Adrenal gland (tissue), 19 donors: ENCODE measurements at places on chromosomes 1 and 21.

- no peak for DNase-seq
Observed at GRCh38 chr1:33182896-33183295, 1.1 kb upstream of the TRIM62 start.

DNA sequence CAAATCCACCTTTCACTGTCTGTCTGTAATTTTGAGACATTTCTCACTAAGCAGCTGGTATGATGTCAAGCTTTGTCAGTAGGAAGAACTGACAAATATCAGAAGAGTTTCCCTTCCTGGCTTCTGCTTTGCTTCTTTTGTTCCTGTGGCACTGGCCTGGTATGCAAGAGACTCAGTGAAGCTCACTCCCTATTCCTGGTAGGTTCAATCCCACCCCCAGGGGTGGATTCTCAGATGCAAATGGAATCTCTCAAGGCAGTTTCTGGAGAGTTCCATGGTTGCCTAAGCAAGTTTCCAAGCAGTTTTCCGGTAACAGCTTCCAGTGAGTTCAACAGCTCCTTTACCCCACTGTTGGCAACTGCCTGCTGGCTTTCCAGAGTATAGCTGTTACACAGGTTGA lies 683.4 kb downstream of the PTPRC start:
- no peak for DNase-seq

DNA sequence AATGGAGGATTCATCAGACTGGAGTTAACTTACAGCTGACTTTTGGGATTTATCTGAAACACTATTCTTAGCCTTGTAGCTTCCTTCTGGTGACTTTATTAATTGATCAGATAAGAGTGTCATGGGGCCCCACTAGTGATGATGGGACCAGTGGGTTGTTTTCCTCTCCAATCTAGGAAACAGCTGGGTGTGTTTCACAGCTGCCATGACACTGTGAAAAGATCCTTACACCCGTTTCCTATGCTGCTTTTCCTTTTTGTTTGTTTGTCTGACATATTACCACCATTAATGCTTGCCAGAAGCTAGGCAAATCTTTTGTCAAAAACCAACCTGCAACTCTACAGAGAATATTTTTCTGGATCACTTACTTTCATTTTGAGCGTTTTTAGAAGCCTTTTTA lies 86.2 kb downstream of the ZBTB18 start:
- DNase-seq, result no peak

DNA sequence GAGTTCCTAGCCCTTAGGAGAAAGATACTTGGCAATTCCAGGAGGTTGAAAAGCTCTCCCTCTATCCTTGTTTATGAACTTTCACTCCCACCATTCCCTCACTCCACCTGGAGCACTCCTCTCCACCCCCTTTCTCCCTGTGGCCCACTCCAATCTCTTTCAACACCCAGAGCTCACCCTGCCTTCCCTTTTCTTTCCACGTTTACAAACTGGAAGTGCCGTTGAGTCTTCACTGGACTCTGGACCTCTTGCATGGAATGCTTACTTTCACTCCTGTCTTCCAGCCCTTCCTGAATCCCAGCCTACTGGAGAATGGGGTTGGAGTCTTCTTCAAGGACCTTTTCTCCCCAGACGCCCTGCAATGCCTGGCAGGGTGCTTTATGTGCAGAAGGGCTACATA lies 198.5 kb downstream of the RHOU start:
- no peak for DNase-seq

GRCh38 chr1:16980473-16981268 lies at the start of gene MFAP2:
MFAP2 (minus strand) TSS chr1:16980620; CDS start chr1:16978273, 2,347 bp downstream.
- no peak for DNase-seq

GRCh38 chr1:53123453-53124140 lies 18.8 kb downstream of the SLC1A7 start:
- DNase-seq, result no peak

DNA sequence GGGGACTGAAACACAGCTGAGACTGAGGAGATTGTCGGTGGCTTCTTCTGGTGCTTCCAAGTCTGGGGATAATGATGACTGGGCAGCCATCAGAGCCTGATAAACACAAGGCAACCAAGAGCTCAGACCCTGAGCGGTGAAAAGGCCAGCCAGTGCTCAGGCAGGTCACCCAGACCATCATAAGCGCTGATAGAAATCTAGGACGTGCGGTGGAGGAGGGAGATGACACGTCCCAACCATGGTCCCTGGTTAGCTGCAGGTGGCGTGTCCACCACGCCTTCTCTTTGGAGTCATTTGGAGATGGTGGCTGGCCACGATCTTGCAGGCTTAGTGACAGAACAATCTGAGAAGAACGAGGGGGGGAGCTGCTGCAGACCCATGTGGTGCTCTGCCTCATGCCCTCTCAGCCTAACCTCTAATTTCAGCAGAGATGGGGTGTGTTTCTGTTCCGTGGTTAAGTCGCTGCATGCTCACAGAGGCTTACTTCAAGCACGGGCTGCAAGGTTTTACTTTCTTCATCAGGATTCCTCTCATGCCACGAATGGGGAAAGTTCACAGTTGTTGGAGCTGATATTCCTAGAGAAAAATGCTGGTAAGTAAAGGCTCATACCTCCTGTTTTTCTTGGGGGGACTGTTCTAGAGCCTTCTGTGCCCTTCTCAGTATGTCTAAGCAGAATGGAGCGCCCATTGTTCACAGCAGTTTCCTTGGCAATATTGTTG lies 17.4 kb upstream of the IGSF5 start:
- no peak for DNase-seq

DNA sequence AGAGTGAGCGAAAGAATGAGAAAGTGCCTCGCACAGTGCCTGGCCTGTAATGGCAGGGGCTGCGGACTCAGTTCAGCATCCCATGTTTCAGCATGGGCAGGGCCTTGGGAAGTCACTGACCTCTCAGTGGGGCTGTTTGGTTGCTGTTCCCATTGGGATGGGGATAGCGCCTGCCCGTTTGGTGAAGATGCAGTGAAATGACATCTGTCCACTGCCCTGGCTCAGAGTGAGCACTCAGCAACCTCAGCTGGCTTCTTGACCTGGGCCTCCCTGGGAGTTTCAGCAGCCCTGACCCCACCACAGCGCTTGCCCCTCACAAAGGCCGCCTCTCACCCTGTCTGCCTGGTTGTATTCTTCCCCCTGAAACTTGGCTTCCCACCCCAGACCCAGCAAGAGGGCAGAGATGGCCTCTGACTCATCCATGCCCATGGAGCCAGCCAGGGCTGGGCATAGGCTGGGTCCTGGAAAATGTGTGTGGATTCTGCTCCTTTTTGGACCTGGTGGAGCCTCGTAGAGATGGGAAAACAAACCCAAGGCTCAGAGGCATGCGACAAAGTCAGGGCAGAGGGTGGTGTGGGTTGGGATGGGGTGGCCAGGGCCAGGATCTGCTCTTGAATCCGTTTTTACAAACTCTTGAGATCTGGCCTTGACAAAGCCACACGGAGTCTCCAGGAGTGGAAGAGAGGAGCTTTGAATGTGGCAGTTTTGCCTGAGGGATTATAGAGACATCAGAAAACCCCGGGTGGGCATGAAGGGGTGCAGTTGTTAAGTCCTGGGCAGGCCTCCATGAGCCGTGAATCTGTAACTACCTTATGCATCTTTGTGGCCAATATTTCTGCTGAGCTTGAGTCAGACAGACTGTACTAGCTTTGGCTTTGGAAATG lies 1.2 kb downstream of the XKR8 start:
- peak; percentile 44 for DNase-seq

GRCh38 chr1:221234791-221235190 lies 355.5 kb downstream of the HLX start:
- DNase-seq, result no peak

- DNase-seq, result peak; percentile 32
Observed at GRCh38 chr1:185244015-185244747, 72.9 kb downstream of the IVNS1ABP start.

- DNase-seq, result no peak
Observed at GRCh38 chr1:106536741-106537140, 519.7 kb upstream of the PRMT6 start.

DNA sequence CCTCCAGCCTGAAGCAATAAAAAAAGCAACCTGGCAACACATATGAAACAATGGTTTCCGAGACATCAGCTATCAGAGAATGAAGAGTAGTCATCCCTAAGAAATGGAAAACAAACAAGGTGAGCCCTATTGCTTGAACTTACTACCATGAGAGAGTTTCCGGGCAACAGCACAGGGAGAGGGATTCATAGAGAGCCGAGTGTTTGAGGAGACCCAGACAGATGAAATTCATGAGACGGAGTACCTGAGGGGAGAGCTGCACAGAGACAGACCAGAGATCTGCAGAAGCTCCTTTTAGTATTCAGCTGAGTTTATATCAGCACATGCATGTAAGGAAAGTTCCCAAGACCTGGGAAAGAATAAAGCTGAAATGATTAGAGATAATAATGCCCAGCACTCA lies 19.8 kb downstream of the CRB1 start:
- DNase-seq, result no peak

DNA sequence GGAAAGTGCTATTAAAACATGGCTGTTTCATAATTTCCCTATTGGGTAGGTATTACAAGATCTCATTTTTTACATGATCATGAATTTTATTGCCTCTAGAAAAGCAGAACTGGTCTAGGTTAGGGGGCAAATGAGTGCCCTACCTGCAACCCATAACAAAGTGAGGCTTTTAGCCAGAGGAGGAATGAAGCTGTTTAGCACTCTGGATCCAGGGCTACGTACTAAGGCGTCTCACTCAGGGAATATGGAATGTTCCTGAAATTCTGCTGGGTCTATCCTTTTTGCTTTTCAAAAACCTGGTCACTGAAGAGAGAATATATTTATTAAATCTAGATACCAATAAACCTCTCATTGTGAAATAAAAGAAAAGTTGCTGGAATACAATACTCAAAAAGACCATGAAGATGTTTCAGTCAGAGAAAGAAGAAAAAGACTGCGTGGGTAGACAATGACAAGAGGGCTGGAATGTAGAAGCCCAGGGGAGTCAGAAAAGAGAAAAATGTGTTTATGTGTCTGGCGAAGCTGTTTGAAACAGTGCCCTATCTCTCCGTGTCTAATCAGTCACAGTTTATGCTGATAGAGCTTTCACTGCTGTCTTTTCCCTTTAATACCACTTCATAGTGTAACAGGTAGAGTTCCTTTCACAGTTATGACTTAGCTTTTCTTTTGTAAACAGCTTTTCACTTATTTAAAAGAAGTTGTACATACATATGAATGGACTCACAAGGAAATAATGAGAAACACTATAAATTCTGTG lies 25.0 kb upstream of the SYDE2 start:
- no peak for DNase-seq

DNA sequence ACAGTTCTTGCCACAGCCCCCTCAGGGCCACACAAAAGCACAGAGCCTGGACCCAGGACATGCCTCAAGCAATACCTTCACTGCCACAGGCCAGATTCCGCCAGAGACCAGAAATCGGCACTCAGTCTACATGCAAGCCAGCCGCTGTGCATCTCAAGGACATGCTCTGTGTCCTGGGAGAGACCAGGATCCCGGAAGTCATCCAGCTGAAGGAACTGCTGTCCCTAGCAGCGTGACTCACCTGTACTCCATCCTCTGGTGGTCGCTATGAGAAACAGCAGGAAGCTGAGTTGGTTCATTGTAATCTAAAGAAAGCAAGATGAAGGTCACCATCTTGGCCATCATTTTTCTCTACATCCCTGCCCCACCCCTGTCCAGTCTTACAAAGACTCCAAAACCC lies 401 bp downstream of the ITLN1 start:
- DNase-seq, result no peak

- no peak for DNase-seq
Observed at GRCh38 chr1:94239796-94240195, 2.4 kb upstream of the ARHGAP29 start.

DNA sequence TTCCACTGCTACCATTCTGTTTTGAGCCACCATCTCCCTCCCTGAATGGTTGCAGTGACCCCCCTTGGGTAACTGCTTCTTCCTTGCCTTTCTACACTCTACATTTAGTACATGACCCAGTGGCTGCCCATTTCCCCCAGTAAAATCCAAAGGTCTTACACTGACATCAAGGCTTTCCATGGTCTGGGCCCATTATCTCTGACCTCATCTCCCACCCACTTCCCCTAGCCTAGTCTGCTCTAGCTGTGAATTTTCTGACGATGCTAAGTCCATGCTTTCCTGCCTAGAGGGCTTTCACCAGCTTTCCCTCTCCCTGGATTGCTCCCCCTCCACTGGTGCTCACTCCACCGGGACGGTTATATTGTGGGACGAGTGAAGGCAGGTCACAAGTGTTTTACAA lies 219.2 kb downstream of the RYR2 start:
- no peak for DNase-seq

GRCh38 chr1:28815533-28816185 lies 3.7 kb downstream of the OPRD1 start:
- DNase-seq, result no peak

GRCh38 chr1:220786337-220787068 lies at the start of gene MTARC1:
MTARC1 (plus strand) TSS chr1:220786913; CDS start chr1:220786945, 32 bp downstream.
- DNase-seq, result peak; percentile 70

DNA sequence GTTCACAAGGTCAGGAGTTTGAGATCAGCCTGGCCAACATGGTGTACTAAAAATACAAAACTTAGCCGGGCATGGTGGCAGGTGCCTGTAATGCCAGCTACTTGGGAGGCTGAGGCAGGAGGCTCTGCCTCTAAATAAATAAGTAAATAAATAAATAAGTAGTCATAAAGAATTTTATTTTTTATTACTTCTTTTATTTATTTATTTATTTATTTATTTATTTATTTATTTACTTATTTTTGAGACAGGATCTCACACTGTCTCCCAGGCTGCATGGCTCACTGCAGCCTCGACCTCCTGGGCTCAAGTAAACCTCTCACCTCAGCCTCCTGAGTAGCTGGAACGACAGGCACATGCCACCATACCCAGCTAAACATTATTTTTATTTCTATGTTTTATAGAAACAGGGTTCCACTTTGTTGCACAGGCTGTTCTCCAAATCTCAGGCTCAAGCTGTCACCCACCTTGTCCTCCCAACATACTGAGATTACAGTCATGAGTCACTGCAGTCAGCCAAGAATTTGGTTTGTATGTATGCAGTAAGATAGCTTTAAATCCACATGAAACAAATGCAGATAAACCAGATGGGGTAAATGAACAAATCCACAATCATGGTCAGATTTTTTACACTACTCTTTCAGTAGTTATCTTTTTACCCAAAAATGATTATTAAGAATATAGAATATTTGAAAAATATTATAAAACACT lies 523.3 kb upstream of the RGS18 start:
- no peak for DNase-seq

GRCh38 chr1:94532077-94532476 lies 9.5 kb downstream of the F3 start:
- DNase-seq, result no peak
